ENCODE measurements at places on chromosomes 5 and 9.

GRCh38 chr9:121696930-121697329 is 45.5 kb downstream of the DAB2IP start:
- no peaks in the 10 kb centered on the region for H3K36me3 ChIP-seq
- peaks cover 33% of the 10 kb centered on the region for H3K4me1 ChIP-seq
- H3K27me3 ChIP-seq, result no peaks in the 10 kb centered on the region
- DNase-seq, result no peak

- no peak overlapping the region for H3K4me3 ChIP-seq
- no peaks in the 10 kb centered on the region for H3K36me3 ChIP-seq
Measured at GRCh38 chr5:139272471-139273321, 20.8 kb upstream of the MATR3 start.

DNA sequence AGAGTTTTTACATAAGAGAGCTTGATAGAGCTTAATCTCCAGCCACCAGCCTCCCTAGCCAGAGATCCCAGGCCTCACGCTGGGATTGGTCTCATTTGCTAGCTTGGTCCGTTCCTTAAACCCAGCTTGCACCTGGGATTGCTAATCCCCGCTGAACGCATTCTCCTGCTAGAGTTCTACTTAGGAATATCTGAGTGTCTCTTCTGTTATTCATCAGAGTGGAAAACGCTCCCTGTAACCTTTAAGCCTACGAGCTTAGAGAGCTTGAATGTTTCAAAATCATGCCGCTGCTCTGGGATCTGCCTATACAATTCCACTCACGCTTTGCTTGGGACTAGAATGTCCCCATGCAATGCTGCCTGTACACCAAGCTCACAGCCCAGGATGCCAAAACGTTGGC is 201.8 kb downstream of the NSG2 start:
- H3K4me3 ChIP-seq, result no peak overlapping the region
- DNase-seq, result no peak
- H3K36me3 ChIP-seq, result no peaks in the 10 kb centered on the region
- H3K27me3 ChIP-seq, result no peaks in the 10 kb centered on the region
- no peaks in the 10 kb centered on the region for H3K4me1 ChIP-seq

- H3K4me3 ChIP-seq, result no peak overlapping the region
- H3K4me1 ChIP-seq, result no peaks in the 10 kb centered on the region
- H3K27me3 ChIP-seq, result no peaks in the 10 kb centered on the region
- H3K36me3 ChIP-seq, result no peaks in the 10 kb centered on the region
Measured at GRCh38 chr5:89601880-89602279, 718.9 kb upstream of the MEF2C start.

DNA sequence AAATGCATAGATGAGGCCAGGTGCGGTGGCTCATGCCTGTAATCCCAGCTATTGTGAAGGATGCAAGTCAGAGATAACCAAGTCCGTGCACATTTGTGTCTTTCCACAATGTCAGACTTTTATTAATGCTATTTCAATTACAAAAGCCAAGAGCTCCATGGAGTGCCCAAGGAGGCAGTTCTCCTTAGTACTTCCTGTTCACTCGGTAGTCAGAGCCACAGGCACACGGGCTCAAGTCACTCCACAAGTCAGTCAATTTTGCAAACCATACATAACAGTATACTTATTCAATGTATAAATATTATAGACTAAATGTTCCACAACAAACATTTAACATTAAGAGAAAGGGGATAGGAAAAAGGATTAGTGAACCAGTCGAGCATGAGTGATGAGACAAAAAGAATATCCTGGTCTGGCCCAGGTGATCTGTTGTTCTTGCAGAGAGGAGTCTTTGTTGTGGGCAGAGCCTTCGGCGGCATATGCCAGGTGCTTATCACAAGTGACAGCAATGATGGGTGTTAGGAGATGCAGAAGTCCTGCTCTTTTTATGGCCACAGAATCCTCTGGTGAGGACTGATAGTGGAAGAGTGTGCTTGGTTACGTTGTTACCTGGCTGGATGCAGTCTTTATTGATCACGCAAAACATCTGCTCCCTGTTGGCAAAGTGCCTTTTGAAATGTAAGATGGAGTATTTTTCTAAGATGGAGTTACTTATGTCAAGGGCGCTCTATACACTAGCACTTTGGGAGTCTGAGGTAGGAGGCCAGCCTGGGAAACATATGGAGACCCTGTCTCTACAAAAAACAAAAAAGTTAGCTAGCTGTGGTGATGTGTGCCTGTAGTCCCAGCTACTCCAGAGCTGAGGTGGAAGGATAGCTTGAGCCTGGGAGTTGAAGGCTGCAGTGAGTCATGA is 167.0 kb upstream of the FBXL17 start:
- no peaks in the 10 kb centered on the region for H3K27me3 ChIP-seq
- H3K27ac ChIP-seq, result no peak overlapping the region
- H3K4me1 ChIP-seq, result no peaks in the 10 kb centered on the region
- H3K36me3 ChIP-seq, result no peaks in the 10 kb centered on the region
- H3K4me3 ChIP-seq, result no peak overlapping the region
- DNase-seq, result no peak
